ENCODE measurements at places on chromosomes 6 and 20.

- DNase-seq = no peak
These were observed 67.7 kb upstream of the PLEKHG1 start for GRCh38 chr6:150531957-150532356.

- DNase-seq = no peak
These were observed 1023.3 kb downstream of the EYS start for GRCh38 chr6:64683682-64684081.

- DNase-seq = no peak
These were observed 236.4 kb downstream of the FOXA2 start for GRCh38 chr20:22348010-22348409.

GRCh38 chr6:8079126-8079525 is 14.9 kb upstream of the BLOC1S5 start:
- no peak for DNase-seq

DNA sequence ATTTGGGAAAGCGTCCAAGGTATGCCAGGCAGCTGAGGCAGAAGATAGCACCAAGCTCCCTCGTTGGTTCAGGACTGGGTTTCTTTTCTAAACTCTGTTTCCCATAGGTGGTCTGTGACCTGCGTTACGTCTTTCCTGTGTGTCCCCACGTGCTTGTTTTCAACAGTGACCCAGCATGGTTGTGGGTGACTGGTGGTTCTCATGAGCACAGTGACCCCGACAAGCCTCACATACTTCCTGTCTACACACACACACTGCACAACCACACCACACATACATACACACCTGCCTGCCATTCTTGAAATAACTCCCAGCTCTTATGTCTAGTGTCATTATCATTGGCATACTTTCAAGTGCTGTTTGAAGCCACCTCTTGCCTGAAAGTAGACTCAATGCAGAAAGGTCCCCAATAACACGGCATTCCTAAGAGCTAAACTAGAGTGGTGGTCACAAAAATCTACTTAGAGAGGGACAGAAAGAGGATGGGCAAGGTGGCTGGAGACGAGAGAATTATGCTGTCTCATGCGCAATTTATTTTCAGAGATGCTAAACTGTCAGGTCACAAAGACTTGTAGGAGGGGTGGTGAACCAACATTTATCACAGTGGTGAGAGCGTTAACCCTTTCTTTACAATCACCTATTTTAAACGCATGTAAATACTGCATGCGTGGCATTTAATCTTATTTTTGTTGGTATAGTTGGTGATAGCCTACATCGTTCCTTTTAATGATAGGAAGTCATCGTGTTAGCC is 66.7 kb downstream of the GCNT2 start:
- no peak for DNase-seq
